ENCODE measurements at places on chromosomes 13 and 19.
A peak's percentile ranks its signal among the peaks of the same experiment; 100 is the strongest.

DNA sequence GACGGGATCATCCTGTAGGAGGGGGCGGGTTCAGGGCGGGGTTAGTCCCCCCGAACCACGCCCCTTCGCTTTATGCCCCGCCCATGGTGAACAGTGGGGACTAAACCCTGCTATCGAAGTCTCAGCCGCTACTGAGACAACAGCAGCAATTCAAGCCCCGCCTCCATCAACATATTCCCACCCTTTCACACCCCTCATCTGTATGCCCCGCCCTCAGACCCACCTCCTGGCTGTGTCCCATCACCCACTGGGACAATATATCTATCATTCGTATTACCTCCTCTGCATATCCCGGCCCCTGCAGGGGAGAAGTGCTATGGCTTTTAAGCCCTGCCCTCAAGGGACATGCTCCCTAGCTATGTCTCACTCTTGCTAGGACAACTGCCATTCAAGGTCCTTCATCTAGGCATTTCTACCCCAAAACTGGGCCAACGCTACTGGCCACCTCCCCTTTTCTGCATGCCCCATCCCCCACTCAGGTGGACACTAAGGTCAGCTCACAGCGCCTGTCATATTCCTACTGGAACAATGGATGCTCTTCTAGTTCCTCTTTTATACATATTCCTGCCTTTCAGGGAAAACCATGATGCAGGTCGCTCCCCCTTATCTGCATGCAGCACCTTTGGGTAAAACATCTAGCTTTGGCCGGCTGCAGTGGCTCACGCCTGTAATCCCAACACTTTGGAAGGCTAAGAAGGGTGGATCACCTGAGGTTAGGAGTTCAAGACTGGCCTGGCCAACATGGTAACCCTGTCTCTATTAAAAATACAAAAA, 11.9 kb downstream of the LRFN1 start:
- DNase-seq, result peak; percentile 10

GRCh38 chr19:20164456-20164855, 2.6 kb upstream of the ZNF486 start:
- no peak for DNase-seq

- DNase-seq, result no peak
Measured at GRCh38 chr19:46376241-46377153, 29.6 kb downstream of the PPP5C start.

DNA sequence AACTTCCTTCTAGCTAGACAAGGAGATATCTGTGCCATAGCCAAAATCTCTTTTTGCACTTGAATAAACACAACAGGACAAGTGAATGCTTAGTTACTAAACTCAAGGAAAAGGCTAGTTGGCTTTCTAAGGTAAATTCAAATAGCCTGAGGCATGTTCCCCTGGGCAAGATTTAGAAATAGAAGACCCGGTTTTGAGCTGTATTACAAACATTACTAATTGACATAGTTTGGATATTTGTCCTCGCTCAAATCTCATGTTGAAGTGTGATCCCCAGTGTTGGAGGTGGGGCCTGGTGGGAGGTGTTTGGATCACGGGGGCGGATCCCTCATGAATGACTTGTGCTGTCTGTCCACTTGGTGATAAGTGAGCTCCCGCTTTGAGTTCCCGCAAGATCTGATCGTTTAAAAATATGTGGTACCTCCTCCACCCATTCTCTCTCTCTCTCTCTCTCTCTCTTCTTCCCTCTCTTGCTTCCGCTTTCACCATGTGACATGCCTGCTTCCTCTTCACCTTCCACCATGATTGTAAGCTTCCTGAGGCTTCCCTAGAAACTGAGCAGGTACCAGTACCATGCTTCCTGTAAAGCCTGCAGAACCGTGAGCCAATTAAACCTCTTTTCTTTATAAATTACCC, 3.9 kb upstream of the KBTBD6 start:
- no peak for DNase-seq

- DNase-seq, result no peak
Measured at GRCh38 chr13:21837841-21838551, 167.1 kb downstream of the FGF9 start.

DNA sequence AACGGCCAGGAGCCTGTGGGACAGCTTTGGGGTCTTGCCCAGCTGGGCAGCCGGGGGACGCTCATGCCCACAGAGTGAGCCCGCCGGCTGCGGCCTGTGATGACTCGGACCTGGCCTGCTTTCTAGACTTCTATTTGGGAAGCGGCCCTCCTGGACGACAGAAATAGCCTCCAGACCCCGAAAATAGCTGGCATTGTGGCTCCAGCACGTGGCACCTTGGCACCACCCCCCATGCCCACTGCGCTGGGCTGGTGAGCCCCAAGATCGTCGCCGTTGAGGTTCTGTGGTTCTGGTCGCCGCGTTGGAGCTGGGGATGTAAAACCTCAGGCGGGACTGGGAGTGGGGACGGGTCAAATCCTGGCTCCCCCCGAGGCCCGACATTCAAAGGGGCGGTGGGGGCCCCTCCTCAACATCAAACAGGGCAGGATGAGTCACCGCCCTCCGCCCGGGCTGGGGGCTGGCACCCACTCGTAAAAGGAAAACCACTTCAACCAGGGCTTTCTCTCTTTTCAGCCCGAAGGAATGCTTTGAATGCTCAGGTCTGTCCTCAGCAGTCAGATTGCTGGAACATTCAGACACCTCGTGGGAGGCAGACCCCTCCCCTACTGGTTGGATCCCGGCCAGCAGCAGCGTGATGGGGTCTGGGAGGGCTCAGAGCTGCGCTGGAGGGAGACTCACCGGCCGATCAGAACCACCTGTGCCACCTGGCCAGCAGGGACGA, 42.1 kb downstream of the GADD45B start:
- DNase-seq, result no peak

GRCh38 chr19:17688853-17689595, 870 bp upstream of the UNC13A start:
- no peak for DNase-seq

- no peak for DNase-seq
Measured at GRCh38 chr13:44972956-44973581, 16.2 kb downstream of the NUFIP1 start.

GRCh38 chr19:18507727-18508440, 14.0 kb downstream of the ELL start:
- no peak for DNase-seq

GRCh38 chr19:35908010-35908441, at the start of gene TYROBP:
TSS of gene TYROBP (minus strand) at chr19:35908295. CDS start at chr19:35908228, 67 bp downstream.
- no peak for DNase-seq

DNA sequence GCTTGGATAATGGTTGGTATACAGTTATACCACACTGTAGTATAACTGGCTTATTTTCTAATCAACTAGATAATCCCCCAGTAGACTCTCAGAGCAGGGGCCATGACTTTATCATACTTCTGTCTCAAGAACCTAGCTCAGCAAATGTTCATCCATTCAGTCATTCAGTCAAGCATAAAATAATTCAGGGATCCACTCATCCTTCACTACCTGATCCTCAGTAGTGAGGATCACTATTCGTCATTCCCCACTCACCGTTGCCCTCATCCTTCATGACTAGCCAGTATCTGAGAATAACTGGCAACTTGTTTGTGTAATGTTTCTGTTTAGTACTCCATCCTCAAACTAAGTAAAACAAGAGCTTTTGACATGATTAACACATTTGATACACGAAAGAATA, 77.6 kb downstream of the TSC22D1 start:
- no peak for DNase-seq

- peak; percentile 87 for DNase-seq
Measured at GRCh38 chr19:54162241-54162805, 2.8 kb upstream of the LENG1 start.

- DNase-seq, result no peak
Measured at GRCh38 chr13:37700887-37701286, 102.3 kb upstream of the POSTN start.

- no peak for DNase-seq
Measured at GRCh38 chr13:25990801-25991200, 61.0 kb downstream of the SHISA2 start.

DNA sequence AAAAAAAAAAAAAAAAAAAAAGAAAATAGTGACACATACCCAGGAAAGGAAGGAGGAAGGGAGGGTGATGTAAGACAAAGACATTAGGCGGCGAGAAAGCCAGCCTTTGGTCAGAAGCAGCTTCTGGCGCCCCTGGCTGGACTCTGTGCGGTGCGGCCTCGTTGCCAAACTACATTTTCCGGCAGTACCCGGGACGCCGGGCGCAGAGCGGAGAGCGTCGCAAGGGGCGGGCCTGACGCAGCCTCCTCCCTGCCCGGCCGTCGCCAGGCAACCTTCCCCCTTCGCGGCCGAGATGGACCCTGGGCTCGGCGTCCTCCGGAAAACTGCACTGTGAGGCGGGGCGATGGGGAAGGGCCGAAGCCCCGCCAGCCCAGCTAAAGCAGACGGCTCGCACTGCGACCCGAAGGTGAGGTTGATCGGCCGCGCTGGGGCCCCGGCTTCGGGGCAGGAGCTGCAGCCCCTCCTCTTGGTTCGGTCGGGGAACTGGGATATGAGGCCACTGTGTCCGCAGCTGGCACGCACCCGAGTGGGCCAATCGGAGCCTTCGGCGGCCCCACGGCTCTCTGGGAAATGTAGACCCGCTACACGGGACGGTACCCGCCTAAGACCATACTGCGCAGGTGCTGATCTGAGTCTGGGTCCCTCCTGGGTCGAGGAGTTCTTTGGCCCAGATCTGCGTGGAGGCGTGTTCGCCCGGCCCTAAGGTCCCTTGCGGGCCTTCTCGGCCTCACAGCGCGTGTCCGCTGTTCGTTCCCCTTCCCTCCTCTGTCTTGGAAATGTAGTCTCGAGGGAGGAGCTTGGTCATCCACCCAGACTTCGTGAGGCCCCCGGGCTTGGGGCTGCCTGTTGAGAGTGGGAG, 2.3 kb upstream of the MZF1 start:
- peak; percentile 87 for DNase-seq

GRCh38 chr13:19984430-19985218, 26.1 kb downstream of the ZMYM2 start:
- DNase-seq, result peak; percentile 65

DNA sequence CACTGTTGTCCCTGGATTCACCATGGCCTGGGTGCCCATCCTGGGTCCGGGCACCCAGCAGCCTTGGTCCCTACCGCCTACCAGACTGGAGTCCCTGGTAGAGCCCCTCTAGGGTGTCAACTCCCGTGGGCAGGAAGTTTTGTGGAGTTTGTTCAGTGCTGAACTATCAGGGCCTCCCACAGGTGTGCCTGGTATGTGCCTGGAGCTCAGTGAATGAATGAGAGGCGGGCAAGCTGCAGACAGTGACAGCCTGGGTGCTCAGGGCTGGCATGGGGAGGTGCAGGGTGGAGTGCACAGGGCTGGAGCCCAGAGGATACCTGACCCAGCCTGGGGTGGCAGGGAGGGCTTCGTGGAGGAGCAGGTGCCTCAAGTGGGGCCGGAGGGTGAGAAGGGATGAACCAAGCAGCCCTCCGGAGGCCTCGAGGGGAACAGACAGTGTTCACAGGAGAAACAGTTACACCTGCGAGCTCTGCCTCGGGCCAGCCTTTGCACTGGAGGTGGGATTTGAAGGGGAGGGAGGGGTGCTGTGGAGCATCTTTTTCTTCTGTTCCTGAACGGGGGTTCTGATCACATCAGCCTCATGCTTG, 29.6 kb downstream of the PAK4 start:
- DNase-seq, result no peak

GRCh38 chr19:53977991-53978731, 13.3 kb upstream of the CACNG6 start:
- no peak for DNase-seq

GRCh38 chr13:100387416-100387815, 201.2 kb downstream of the GGACT start:
- no peak for DNase-seq

DNA sequence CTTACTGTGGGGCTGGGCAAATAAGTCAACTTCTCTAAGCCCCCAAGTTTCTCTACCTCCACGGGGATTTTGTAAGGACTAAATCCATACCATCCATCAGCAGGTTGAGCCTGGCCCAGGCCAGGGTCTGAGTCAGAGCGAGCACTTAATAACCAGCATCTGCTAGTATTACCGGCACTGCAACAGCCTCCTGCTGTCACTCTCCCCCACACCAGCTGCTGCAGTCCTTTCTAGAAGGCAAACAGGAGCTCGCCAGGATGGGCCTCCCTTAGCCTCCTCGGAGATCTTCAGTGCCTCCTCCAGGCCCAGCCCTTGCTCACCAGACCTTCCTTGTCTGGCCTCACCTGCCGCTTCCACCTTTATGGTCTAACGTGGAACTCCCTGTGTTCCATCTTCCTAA, 3.2 kb downstream of the NAPA start:
- DNase-seq, result no peak

DNA sequence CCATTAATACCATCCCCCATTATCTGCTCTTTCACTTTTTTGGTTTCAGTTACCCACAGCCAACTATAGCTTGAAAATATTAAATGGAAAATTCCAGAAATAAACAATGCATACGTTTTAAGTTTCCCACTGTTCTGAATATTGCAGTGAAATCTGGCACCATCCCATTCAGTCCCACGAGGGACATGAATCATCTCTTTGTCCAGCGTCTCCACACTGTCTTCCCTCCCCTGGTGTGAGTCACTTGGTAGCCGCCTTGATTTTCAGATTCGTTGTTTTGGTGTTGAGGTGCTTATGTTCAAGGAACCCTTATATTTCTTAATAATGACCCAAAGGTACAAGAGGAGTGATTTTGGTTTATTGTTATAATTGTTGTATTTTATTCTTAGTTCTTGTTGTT, 246.1 kb downstream of the DCT start:
- no peak for DNase-seq

DNA sequence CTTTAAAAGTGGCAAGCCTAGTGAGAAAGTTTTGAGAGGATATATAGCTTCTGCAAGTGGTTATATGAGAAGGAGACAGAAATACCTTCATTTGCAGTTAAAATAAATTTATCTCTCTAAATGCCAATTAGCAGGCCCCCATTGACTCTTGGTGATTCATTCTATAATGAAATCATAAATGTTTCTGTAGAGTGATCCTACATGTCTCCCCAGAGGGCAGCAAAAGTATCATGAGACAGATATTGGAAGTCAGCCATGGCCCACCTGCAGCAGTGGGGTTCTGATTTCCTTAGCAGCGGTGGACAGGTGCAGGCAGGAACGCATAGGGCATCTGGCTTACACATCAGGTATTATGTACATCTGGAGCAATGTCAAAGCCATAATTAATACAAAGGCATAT, 385.4 kb upstream of the SLC10A2 start:
- DNase-seq, result no peak

- DNase-seq, result no peak
Measured at GRCh38 chr13:42996584-42996983, 4.5 kb upstream of the EPSTI1 start.

GRCh38 chr19:31801611-31802010, 452.4 kb upstream of the TSHZ3 start:
- no peak for DNase-seq
